ENCODE measurements at places on chromosomes 13 and 19.
A peak's percentile ranks its signal among the peaks of the same experiment; 100 is the strongest.

GRCh38 chr19:45630463-45630862, 8.7 kb downstream of the EML2 start:
- DNase-seq: no peak

GRCh38 chr19:35476149-35476548, 14.1 kb downstream of the KRTDAP start:
- DNase-seq: no peak

GRCh38 chr19:38494379-38494778, 60.9 kb downstream of the RYR1 start:
- no peak for DNase-seq

GRCh38 chr13:76609643-76610042, 276.6 kb downstream of the KCTD12 start:
- DNase-seq: no peak

GRCh38 chr13:28467034-28467433, 27.9 kb downstream of the FLT1 start:
- DNase-seq: no peak

- DNase-seq: no peak
Measured at GRCh38 chr13:70090036-70090723, 17.4 kb upstream of the ATXN8OS start.

DNA sequence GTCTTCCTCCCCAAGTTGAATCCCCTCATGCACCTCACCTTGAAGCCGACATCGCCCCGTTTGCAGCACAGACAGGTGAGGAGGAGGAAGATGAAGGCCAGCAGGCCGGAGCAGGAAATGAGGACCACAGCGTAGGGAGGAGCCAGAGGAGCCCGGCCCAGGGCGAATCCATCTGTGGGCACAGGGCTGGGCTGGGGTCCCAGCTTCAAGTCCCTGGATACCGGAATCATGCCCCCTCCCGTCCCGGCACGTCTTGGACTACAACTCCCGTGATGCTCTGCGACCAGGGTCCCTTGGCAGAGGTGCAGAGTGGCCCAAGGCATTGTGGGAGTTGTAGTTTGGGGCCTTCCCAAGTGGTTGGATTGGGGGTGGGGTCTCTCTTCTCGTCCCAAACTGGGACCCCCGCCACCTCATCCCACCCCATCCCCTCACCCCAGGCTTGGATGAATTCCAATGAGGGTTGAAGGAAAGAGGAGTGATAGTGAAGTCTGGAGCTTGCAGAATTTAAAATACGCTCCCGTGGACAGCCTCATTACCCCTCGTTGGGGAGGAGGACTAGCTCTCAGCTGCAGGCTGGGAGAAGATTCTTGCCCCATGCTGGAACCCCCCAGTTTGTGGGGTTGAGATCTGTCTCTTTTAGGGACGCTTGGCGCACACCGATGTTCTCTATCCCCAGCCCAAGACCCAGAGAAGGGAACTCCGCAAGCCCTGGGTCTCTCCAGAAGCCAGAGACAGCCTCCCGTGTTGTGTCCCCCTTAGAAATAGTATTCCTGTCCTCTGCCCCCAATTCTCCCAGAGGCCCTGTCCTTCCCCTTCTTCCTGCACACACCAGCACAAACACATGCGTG, 990 bp downstream of the LMTK3 start:
- DNase-seq: peak; percentile 64

GRCh38 chr19:3505598-3506383, at the start of gene FZR1:
TSS of gene FZR1 (plus strand) at chr19:3506311. CDS start at chr19:3522990, 16,679 bp downstream.
- DNase-seq: peak; percentile 99

GRCh38 chr19:5950741-5951140, 27.2 kb downstream of the RANBP3 start:
- no peak for DNase-seq

GRCh38 chr13:63175536-63175935, 1759.9 kb upstream of the PCDH20 start:
- DNase-seq: no peak

GRCh38 chr13:46181840-46182490, at the start of gene LCP1:
TSS of gene LCP1 (minus strand) at chr13:46182177. CDS start at chr13:46159662, 22,515 bp downstream.
- DNase-seq: peak; percentile 73

- no peak for DNase-seq
Measured at GRCh38 chr13:103328899-103329298, 262.7 kb upstream of the SLC10A2 start.

- DNase-seq: no peak
Measured at GRCh38 chr13:109644069-109644750, 142.2 kb downstream of the IRS2 start.

GRCh38 chr13:80039000-80039399, 301.9 kb downstream of the SPRY2 start:
- no peak for DNase-seq

DNA sequence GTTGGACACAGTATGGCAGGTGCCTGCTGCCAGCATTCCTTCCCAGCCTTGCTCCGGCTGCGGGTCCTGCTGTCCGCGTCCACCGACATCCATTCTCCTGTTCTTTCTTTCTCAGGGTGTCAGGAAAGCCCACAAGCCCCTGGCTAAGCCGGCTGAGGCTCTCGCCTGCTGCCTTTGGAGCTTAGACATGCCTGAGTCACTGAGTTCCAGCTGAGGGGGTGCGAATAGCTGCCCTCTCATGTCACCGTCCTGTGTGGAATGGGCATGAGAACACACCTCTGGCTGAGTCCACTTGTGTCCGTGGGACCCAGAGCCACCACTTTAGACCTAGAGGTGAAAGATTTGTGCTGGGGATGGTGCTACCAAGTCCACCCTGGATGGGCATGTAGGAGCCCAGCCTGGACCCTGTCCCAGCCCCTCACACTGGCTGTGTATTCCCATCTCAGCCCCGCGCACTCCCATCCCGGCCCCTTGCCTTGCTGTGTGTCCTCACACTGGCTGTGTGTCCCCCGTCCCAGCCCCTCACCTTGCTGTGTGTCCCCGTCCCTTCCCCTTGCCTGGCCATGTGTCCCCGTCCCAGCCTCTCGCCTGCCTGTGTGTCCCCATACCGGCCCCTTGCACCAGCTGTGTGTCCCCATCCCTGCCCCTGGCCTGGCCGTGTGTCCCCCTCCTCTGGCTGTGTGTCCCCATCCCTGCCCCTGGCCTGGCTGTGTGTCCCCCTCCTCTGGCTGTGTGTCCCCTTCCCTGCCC, 24.6 kb upstream of the IRS2 start:
- DNase-seq: no peak

GRCh38 chr19:48471836-48472235, 2.7 kb downstream of the CYTH2 start:
- DNase-seq: no peak

DNA sequence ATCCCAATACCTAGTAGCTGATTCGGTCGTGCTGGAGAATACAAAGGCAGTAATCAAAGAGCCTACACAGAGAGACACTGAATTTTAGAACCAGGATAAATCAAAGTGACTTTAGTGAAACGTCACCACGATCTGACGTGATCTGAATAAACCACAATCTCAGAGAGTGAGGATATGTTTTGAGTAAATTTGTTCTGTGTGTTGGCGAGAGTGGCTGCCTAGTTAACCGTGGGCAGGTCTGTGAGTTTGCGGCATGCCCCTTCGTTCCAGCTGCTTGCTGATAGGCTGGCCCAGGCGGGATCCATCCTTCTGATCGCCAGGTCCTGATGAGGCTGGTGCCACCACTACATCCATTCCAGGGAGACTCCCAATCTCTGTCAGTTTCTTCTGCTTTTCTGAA, 40.4 kb downstream of the LRCH1 start:
- peak; percentile 40 for DNase-seq

- no peak for DNase-seq
Measured at GRCh38 chr13:25678398-25678797, 306.6 kb downstream of the ATP8A2 start.

DNA sequence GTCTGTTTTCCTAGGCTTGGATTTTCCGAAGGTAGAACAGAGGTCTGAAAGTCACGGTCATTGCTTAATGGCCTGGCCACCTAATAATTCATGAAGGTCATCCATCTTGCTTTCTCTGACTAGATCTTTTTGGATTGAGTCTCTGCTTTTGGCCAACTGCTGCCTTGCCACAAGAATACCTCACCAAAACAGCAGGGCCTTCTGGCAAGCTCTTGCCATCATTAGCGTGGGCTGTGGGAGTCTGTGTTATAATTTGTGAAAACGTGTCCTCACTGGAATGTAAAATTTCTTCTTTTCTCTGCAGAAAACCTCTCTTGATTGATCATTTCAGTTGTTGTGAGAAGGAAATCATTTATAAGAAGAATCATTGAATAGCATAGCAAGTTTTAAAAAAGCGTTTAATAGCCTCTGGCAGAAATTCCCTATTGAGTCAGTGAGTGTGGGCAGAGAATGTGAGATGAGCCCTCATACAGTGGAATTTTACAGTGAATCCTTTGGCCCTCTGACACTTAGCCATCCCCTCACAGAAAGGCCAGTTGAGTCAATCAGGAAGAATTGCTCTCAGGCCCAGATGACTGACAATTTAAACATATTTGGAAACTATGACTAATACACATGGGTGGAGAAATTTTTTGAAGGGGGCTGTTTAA, 43.2 kb upstream of the ERICH6B start:
- DNase-seq: no peak

DNA sequence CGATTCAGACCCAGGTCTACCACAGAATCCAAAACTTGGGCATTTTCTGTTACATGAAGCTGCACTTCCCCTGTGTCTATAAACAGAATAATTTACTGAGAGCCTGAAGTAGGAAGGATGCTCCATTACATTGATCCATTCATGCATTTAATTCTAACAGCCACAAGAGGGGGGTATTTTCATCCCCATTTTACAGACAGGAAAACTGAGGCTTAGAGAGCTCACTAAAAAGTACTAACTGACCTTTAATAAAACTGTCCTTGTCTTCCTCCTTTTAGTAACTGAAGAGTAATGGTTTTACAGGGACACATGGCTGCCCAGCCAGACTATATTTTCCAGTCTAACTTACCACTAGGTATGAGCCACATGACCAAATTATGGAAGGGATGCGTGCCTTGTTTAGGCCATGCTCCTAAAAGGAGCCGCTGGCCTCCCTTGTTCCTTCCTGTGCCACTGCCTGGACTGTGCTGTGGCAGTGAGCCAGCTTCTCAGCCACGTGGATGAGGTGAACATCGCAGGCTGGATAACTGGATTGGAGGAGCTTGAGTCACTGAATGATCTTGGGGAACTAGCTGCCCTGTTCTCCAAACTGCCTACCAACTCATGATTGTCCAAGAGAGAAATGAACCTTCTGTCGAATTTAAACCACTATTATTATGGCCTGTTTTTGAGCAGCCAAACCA, 108.3 kb downstream of the DOCK9 start:
- DNase-seq: no peak

DNA sequence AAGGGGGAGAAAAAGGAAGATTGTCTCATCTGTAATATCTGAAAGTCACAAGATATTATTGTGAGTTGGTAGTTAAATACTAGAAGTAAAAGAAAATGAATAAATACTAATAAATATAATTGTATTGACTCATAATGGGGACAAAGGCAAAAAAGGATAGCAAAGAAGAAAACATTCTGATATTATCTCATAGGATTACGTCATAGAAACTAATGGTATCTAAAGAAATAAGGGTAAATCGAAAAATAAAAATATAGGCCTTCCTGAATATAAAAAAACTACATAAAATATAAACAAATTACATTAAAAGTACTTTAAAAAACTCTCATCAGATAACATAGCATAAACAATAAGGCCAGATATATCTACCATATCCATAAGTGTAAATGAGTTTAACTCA, 38.6 kb upstream of the TDRD3 start:
- DNase-seq: no peak

DNA sequence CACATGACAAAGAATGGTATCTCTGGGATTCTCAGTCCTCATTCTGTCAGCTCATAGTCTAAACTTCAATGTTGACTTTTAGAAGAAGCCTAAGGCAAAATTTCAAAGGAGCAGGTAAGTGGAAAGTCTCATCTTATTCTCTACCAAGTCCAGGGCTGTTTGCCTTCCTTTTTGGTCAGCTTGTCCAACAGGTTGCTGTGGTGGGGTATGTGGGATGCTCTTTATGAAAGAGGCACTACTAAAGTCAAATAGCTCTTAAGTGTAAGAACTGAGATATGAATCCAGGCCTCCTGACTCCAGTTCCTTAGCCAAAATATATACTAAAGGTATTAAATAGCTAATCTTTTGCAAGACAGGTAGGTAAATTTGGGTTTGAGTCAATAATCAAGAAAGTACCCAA, 540.6 kb upstream of the SPRY2 start:
- no peak for DNase-seq

- no peak for DNase-seq
Measured at GRCh38 chr13:111414341-111414740, 93.9 kb downstream of the TEX29 start.

DNA sequence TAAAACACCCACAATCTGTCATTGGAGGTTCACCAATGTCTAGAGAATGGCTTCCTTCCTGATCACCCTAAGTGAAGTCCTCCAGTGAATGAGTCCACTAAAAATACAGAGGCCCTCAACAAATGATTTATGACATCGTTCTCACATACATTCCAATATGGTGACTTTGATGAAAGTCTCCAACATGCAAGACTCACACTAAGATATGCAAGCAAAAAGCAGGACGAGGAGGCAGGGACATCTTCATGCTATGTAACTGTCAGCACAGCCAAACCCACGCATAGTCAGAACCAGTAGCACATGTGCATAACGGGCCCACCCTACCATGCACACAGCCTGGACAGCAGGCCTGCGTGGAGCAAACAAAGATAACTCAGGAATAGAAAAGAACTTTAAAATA, 16.6 kb upstream of the LSM14A start:
- DNase-seq: no peak

GRCh38 chr13:58963321-58963720, 1200.4 kb downstream of the DIAPH3 start:
- no peak for DNase-seq

- DNase-seq: no peak
Measured at GRCh38 chr13:78659450-78659730, 435 bp upstream of the OBI1 start.

GRCh38 chr13:78977311-78977710, 318.4 kb upstream of the OBI1 start:
- no peak for DNase-seq

- no peak for DNase-seq
Measured at GRCh38 chr13:105541565-105541964, 993.9 kb downstream of the EFNB2 start.

- no peak for DNase-seq
Measured at GRCh38 chr19:14402332-14403144, 16.6 kb downstream of the DDX39A start.

- DNase-seq: no peak
Measured at GRCh38 chr13:94079876-94080275, 399.6 kb downstream of the DCT start.

DNA sequence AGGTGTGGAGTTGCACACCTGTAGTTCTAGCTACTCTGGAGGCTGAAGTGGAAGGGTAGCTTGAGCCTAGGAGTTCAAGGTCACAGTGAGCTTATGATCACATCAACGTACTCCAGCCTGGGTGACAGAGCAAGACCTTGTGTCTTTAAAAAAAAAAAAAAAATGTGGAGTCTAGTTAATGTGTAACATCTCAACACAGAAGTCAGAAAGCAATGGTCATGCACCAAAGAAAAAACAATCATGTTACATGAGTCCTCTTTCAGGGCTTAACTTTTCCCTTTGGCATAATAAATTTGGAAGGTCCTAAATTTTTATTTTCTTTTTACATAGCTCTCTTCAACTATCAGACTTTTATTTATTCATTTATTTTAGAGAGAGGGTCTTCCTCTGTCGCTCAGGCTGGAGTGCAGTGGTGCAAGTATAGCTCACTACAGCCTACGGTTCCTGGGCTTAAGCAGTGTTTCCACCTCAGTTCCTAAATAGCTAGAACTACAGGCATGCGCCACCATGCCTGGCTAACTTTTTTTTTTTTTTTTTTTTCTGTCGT, 22.3 kb downstream of the SETDB2 start:
- DNase-seq: no peak

- DNase-seq: no peak
Measured at GRCh38 chr19:18789883-18790565, 1.1 kb downstream of the COMP start.

Data from stimulated activated CD8-positive, alpha-beta memory T cell treated with anti-CD3 and anti-CD28 coated beads, Interleukin-7, amount 100 ng/mL, for 48 hours (primary cell).